NCI-H1105 treated with DMSO at 0.1 percent for 48 hours (cell line): ENCODE measurements at places on chromosomes 3 and 15.

- DNase-seq: no peak
These were observed 59.0 kb downstream of the EPHB3 start for GRCh38 chr3:184620475-184621119.

- DNase-seq: no peak
These were observed 271.5 kb downstream of the IL5RA start for GRCh38 chr3:2838546-2839157.

- DNase-seq: no peak
These were observed 41.2 kb downstream of the MYO5C start for GRCh38 chr15:52254391-52254790.

GRCh38 chr3:106206146-106206545 lies 337.3 kb upstream of the CBLB start:
- no peak for DNase-seq

DNA sequence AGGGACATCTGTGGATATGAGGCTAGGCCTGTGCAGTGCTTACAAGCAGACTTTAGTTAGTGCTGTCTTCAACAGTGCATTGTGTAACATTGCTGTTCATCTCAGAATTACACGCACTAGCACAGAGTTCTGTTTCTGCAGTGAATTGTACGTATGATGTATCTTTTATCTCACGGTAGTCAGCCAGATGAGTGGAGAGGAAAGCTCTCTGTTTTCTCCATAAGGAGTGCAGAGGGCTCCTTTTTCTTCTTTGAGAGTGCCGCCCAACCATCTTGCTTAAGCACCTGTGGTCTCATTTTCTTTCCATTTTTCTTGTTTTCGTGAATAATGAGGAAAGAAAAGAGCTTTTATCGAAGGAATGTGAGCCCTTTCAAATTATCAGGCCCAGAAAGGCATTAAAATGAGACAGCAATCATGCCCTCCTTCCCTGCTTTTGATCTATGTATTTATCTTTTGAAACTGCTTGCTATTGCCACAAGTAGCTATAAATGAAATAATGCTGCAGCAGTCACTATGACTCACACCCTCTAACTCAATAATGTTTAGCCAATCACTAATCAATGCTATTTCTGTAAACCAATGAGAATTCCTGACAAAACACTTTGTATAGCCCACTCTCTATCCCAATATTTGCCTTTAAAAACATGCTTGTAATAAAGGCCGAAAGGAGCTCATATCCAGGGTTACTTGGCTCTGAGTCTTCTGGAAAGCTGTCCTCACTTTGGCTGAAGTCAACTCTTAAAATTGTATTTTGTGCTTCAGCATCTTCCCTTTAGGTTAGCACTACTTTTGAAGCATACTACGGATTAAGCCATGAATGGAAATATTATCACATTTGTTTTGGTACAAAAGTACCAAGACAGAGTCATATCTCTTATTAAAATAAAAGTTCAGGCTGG lies 226.0 kb upstream of the P2RY1 start:
- DNase-seq: no peak

GRCh38 chr3:103968751-103969150 lies 1398.0 kb upstream of the ALCAM start:
- DNase-seq: no peak

- no peak for DNase-seq
These were observed 54.9 kb downstream of the IGF1R start for GRCh38 chr15:98703126-98703685.

DNA sequence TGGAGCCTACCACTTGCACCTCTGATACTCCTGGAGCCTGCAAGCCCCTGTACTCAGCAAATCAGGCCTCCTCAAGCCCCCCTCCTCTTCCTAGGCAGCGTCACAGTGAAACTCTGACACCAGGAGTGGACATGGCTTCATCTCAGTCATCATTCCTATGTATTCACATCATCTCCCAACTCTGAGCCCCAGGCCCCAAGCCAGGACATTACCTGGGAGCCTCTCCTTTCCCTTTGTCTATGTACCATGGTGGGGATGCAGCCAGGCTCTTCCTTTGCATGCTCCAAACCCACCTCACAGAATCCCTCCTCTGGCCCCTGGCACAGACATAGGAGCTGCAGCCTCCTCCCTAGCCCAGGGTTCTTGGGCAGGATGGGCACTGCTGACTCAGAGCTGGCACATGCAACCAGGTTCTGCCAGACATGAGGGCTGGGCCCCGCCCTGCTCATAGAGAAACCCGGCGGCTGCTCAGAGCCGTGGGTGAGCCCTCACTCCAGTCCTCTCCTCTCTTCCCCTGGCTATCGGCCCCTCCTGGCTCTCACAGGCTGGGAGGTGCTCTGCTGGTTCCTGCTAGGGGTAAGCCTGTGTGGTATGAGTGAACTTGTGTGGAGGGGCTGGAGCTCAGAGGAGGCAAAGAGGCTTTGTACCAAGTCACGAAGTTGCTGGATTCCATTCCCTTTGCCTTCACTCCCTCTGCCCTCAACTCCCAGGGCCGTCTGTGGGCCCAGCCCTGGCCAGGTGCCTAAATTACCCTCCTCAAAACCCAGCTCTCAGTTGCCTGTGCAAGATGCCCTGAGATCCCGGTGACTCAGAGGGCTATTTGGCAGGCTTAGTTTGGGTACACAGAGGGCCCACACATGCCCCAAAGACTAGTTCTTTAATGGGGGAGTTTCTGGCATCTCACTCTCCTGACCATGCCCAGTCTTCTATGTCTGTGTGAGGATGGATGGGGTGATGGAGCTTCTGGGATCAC lies 1.9 kb upstream of the PLCD1 start:
- DNase-seq: no peak

DNA sequence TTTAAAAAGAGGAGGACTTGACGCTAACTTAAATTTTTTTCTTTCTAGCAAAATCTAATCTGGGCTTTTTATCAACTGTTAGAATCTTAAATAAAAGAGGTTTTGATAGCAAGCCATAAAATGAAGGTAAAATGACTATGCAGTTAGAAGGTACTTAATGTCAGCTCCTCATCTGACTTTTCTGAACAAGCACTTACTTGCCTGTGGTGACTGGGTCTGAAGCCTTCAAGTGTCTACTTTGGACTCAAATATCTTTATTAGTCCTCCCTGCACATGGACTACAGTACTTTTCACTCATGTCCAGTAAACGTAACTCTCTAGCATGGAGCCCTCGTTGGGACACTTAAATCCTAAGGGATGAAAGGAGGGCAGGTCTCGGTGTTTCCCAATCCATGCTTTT lies 135.9 kb downstream of the P2RY1 start:
- no peak for DNase-seq

GRCh38 chr15:85763673-85764633 lies 30.8 kb downstream of the KLHL25 start:
- DNase-seq: no peak

GRCh38 chr3:104362319-104362718 lies 1004.4 kb upstream of the ALCAM start:
- no peak for DNase-seq

- DNase-seq: no peak
These were observed 23.0 kb downstream of the CRYGS start for GRCh38 chr3:186520957-186521842.

GRCh38 chr3:39752751-39753150 lies 56.7 kb upstream of the MYRIP start:
- DNase-seq: no peak

GRCh38 chr15:77410701-77411618 lies 8.9 kb downstream of the PEAK1 start:
- peak; percentile 62 for DNase-seq

- no peak for DNase-seq
These were observed 638.7 kb downstream of the RBMS3 start for GRCh38 chr3:29919571-29919970.

- DNase-seq: no peak
These were observed 1.8 kb upstream of the SH2D7 start for GRCh38 chr15:78090422-78091063.
